Activated CD4-positive, alpha-beta T cell treated with anti-CD3 and anti-CD28 coated beads, Interleukin-2, amount 50 U/mL, for 4 hours (primary cell): ENCODE measurements at places on chromosomes 7 and 10.

GRCh38 chr10:53379956-53380355 lies 607.4 kb upstream of the MBL2 start:
- DNase-seq: no peak

- no peak for DNase-seq
Measured at GRCh38 chr10:106973288-106973687, 191.2 kb downstream of the SORCS1 start.

DNA sequence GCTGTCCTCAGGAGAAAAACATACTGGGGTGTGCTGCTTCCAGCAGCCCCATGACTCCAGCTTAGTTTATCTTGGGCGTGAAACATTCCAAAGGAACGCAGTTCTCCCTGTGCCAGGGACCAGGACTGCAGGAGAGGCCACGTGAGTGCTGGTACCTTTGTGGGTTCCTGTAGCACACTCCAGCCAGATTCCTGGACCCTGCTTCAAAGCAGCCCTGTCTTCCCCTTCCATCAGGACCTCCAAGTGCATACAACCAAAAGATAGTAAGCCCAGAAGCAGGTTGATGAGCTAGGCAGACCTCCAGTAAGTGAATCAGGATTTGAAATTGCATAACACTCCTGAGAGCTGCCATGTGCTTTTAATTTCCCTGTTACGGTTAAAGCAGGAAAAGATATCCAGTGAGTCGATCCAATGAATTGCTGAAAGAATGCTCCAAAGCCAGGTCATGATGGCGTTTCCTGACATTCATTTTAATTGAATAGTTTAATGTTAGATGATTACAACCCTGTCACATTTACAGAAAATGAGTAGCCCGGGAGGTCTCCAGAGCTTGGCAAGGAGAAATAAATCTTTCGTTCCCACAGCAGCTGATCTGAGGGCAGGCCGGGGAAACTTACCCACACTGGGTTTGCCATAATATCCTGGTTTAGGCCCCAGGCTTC lies 38.9 kb upstream of the CPXM2 start:
- no peak for DNase-seq

- no peak for DNase-seq
Measured at GRCh38 chr7:15581352-15581951, 19.6 kb upstream of the AGMO start.

DNA sequence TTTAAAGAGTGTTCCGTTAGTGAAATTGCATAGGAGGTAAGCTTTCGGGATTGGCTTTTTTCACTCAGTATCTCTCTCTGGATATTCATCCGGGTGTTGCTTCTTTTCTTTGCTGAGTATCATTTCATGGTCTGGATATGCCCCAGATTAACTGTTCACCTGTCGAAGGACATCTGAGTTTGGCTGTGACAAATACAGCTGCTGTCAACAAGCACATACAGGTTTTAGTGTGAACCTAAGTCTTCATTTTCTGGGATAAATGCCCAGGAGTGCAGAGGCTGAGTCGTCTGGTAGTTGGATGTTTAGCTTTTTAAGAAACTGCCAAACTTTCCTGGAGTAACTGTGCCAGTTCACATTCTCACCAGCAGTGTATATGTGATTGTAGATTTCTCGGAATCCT lies 5.6 kb downstream of the DOCK1 start:
- no peak for DNase-seq
